ENCODE measurements at places on chromosomes 3 and 15.

GRCh38 chr3:154310840-154311239 is 13.4 kb downstream of the DHX36 start:
- DNase-seq, result no peak

DNA sequence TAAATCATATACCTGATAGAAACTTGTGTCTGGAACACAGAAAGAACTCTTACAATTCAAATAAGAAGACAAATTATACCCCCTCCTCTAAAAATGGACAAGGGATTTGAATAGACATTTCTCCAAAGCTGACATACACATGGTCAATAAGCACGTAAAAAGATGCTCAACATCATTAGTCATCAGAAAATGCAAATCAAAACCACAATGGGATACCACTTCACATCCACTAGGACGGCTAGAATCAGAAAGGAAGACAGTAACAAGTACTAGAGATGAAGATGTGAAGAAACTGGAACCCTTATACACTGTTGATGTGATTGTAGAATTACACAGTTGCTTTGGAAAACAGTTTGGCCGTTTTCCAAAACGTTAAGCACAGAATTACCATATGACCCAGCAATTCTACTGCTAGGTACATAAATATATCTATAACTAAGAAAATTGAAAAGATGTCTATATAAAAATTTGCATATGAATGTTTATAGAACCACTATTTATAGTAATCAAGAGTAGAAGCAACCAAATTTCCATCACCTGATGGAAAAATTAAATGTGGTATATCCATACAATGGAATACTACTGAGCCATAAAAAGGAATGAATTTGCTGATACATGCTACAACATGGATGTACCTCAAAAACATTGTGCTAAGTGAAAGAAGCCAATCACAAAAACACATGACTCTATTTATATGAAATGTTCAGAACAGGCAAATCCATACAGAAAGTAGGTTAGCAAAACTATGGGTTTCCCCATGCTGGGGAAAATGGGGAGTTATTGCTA is 60.8 kb downstream of the GREM1 start:
- DNase-seq, result no peak

- DNase-seq, result no peak
Measured at GRCh38 chr3:160869825-160870224, 113.8 kb downstream of the PPM1L start.

GRCh38 chr15:95078003-95078402 is 846.6 kb downstream of the MCTP2 start:
- DNase-seq, result no peak
